ENCODE measurements at places on chromosomes 11 and 22.

- peak; percentile 27 for DNase-seq
Measured at GRCh38 chr11:3037040-3037944, 19.9 kb downstream of the CARS1 start.

DNA sequence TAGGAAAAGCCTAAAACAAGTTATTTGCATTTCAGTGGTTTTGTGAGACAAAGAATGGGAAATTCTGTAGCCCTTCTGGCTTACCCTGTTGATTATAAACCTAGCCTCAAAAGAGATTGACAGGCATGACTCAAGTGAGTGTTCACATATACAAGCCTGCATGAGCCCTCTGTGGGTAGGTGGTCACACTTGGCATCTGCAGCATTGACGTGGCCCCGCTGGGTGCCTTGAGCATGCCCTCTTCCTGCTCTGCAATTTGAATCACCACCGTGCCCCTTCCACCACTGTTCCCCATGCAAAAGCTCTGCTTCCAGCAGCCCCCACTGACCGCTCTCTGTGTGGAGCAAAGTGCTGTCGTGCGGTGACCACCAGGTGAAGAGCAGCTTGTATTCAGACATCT, 21.0 kb upstream of the ADSL start:
- DNase-seq: peak; percentile 52

DNA sequence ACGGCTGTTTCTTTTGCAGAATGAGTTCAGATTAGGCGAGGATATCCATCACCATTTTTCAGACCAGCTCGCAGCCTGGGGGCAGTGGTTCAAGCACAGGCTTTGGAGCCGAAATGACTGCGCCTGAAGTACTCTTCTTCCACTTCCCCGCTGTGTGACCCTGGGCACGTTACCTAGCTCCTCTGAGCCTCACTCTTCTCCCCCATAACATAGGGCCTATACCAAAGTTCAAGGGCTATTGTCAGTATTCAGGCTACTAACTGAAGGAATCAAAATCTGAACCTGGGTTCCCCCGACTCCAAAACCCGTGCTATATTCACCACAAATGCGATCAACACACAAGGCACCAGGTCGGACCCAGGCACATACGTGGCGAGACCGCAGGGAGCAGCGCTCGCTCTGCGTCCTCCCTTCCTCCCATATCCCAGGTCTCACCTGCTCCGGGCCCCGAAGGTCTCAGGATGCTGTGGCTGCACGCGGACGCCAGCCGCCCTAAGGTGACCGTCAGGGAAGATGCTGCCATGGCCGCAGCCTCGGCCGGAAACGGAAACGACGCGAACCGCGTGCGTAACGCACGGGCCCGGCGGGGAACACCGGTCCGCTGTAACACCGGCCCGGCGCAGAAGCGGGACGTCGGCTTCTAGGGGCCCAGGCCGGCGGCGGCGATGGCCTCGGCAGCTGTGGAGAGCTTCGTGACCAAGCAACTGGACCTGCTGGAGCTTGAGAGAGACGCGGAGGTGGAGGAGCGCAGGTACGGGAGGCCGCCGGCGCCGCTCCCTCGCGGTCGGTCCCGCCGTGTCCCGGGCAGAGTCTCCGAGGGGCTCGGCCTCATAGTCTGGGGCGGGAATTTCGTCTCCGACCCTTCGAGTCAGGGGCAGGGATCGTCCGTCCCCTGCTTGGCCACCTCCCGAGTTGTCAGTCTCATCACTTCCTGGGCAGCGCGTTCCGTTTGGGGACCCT, at the start of the genes IGHMBP2 and MRPL21:
Gene IGHMBP2, plus strand, starts transcription at position 604 of the 960 bp plus-strand sequence. Its CDS starts 62 bp downstream, at position 666.
Gene MRPL21, minus strand, starts transcription at position 545 of the 960 bp plus-strand sequence. Its CDS starts 22 bp downstream, at position 523.
- DNase-seq: peak; percentile 66

DNA sequence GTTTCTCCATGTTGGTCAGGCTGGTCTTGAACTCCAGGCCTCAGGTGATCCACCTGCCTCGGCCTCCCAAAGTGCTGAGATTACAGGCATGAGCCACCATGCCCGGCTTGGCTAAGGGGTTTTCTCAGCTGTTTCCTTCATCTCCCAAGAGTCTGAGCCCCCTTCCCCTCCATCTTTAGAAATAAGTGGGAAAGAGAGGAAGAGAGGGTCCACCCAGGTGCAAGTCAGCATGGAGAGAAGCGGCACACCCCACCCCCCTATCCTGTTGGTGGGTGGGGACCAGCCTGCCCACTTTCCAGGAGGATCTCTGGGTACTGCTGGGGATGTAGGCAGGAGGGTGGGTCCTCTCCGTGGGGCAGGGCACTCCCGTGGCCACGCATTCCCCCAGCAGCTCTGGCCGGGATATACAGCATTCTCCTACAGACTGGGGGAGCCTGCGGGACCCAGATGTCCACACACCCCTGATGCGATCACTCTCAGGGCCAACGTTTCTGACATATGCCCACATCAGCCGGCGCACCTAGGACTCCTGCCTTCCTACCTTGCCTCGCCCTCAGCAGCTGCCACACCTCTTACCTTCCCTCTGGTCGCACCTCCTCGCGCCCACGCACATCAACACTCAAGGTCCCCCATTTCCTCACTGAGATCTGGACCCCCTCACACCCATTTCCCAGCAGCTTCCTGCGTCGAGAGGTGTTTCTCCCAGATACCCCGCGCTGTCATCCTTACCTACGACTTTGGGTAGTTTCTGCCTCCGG, 8.9 kb downstream of the SCARF2 start:
- DNase-seq: no peak

DNA sequence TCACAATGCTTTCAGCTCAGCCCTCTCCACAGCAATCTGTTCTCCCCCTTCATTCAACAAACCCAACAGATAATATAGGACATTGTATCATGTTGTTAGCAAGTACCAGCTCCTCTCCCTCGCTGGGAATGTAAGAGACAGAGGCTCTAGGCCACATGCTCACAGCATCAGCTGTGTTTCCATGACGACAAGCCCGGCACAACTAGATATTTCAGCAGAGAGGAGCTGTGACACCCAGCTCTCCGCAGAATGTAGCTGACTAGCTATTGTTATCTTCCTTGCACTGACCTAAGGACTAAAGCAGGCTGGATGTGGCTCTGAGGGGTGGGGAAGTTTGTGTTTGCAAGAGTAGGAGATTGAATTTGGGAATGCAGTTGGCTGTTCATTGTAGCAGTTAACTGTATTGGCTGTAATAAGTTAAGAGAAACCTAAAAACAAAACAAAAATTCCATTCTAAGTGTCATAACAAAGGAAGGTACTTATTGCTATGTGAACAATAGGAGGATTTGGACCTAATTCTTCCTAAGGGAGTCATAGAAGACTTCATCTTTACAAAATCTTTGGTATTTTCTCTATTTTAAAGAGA, 28.0 kb upstream of the RRAS2 start:
- no peak for DNase-seq

DNA sequence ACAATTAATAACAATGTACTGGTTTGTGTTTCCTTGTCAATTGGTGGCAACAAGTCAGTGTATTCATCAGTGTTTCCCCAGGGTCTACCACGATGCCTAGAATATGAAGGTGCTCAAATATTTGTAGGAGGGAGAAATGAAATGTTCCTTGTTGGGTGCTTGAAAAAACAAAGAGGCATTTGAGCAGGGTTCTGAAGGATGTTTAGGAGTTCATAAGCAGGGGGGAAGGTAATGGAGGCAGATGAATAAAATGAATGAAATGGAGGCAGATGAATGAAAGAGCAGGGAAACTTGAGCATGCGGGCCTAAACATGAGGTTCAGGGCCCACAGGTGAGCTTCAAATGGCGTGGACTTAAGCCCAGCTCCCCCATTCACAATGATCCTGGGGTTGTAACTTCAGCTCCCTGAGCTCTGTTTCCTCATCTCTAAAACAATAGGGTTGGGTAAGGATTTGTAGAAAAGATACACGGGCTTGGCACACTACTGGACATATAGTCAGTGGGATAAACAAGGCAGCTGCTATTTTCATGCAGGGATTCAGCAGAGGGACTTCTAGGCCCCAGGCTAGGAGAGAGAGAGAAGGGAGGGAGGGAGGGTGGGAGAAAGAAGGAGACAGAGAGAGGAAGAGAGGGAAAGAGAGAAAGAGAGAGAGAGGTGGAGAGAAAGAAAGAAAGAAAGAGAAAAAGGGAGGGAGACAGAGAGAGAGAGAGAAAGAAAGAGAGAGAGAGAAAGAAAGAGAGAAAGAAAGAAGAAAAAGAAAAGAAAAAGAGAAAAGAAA, 73.7 kb downstream of the MN1 start:
- no peak for DNase-seq

DNA sequence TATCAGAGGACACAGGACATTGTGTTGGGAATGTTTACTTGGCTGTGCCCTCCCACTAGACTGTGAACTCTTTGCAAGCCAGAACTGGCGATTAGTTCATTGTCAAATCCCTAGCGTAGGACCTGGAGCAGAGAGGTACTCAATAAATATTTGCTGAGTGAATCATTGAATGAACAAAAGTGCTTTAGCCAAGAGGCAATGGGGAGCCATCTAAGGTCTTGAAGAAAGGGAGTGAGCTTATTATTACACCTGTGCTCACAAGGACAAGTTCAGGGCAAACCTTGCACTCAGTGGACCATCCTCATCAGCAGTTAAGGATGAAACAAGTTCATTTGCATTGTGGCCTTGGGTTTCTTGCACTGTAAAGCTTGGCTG, 1.1 kb upstream of the RASSF10 start:
- no peak for DNase-seq

All from T-helper 22 cell (primary cell).